ENCODE measurements at places on chromosomes 7 and 10. TPM values are rescaled to one million over a fixed set of nuclear protein-coding genes. Genes with fewer than 3 reads are reported as not detected.

ASZ1 gene
- total RNA-seq = not detected

HOXA4 gene
- total RNA-seq = 0.51 TPM

TCERG1L gene
- total RNA-seq = not detected

ABHD11 gene
- total RNA-seq = 7.1 TPM

ZNF727 gene
- total RNA-seq = 6.4 TPM

MMP21 gene
- 0.26 TPM for total RNA-seq

CALHM3 gene
- not detected for total RNA-seq

BRI3 gene
- total RNA-seq = 104 TPM

TAF3 gene
- total RNA-seq = 1.5 TPM

FBH1 gene
- 97.8 TPM for total RNA-seq

LBX1 gene
- total RNA-seq = under 0.01 TPM

CYP51A1 gene
- 784 TPM for total RNA-seq

FAM180A gene
- total RNA-seq = 24.4 TPM

MPP7 gene
- total RNA-seq = 0.99 TPM

ACSM6 gene
- not detected for total RNA-seq

GSTO2 gene
- total RNA-seq = 2.1 TPM

CCNY gene
- total RNA-seq = 38.5 TPM

NPY gene
- not detected for total RNA-seq

LRRN3 gene
- total RNA-seq = 1.8 TPM

TMEM184A gene
- total RNA-seq = under 0.01 TPM

DOCK1 gene
- 91.0 TPM for total RNA-seq

BTBD16 gene
- total RNA-seq = not detected

HYAL4 gene
- not detected for total RNA-seq

CCDC136 gene
- total RNA-seq = 12.1 TPM

MUC12 gene
- 0.51 TPM for total RNA-seq

PRLHR gene
- total RNA-seq = not detected

CLDN3 gene
- total RNA-seq = not detected

AMPH gene
- total RNA-seq = 3.6 TPM

CYP3A5 gene
- 12.4 TPM for total RNA-seq

ACHE gene
- total RNA-seq = under 0.01 TPM

MSRB2 gene
- 19.0 TPM for total RNA-seq

PSD gene
- 5.3 TPM for total RNA-seq

LAMB4 gene
- total RNA-seq = 0.17 TPM

LRRC18 gene
- total RNA-seq = 0.66 TPM

HMX3 gene
- not detected for total RNA-seq

TRIL gene
- total RNA-seq = 0.17 TPM

GATA3 gene
- not detected for total RNA-seq

ITPRIP gene
- 6.8 TPM for total RNA-seq

CARD11 gene
- not detected for total RNA-seq

MRPS33 gene
- 40.1 TPM for total RNA-seq

ERVW-1 gene
- total RNA-seq = not detected

ANKRD16 gene
- total RNA-seq = 9.9 TPM

UBE2H gene
- 64.2 TPM for total RNA-seq

DLX6 gene
- total RNA-seq = not detected
